Progenitor cell of endocrine pancreas (in vitro differentiated cells): ENCODE measurements at places on chromosomes 6 and 20.

DNA sequence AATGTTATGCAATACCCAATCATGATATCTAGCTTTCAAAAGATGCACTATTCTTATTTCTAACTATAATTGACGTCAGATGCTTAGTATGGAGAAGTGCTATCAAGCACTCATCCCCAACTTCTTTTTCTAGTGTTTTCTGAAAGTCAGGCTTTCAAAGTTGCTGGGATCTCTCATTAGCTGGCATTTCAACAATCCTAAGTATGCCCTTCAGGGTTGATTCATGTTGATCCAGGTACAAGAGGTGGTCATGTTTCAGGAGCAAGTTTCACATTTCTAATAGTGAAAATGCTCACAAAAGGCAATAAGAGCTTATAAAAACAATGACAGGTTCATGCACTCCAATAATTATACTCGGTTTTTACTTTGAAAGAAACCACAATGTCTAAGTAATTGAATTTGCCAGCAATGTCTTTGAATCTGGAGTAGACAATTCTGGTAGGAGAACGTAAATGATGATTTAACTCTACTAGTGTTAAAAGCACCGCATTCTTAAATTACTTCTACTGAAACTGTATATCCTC, 193.7 kb upstream of the KHDRBS2 start:
- no peaks in the 10 kb centered on the region for H3K36me3 ChIP-seq
- DNase-seq: no peak
- no peaks in the 10 kb centered on the region for H3K27me3 ChIP-seq

- H3K36me3 ChIP-seq: no peaks in the 10 kb centered on the region
- peaks cover 51% of the 10 kb centered on the region for H3K27me3 ChIP-seq
- no peak for DNase-seq
- H3K4me3 ChIP-seq: no peak overlapping the region
- peaks cover 2% of the 10 kb centered on the region for H3K4me1 ChIP-seq
Measured at GRCh38 chr20:56859801-56860261, 230.7 kb downstream of the TFAP2C start.

- H3K4me1 ChIP-seq: peaks cover 9% of the 10 kb centered on the region
- no peak overlapping the region for H3K4me3 ChIP-seq
- H3K27ac ChIP-seq: no peak overlapping the region
- no peaks in the 10 kb centered on the region for H3K27me3 ChIP-seq
Measured at GRCh38 chr20:12372557-12372956, 454.9 kb downstream of the BTBD3 start.

- peaks cover 18% of the 10 kb centered on the region for H3K27me3 ChIP-seq
- H3K4me3 ChIP-seq: no peak overlapping the region
- H3K36me3 ChIP-seq: no peaks in the 10 kb centered on the region
Measured at GRCh38 chr20:58058421-58059259, 169.8 kb downstream of the ANKRD60 start.

DNA sequence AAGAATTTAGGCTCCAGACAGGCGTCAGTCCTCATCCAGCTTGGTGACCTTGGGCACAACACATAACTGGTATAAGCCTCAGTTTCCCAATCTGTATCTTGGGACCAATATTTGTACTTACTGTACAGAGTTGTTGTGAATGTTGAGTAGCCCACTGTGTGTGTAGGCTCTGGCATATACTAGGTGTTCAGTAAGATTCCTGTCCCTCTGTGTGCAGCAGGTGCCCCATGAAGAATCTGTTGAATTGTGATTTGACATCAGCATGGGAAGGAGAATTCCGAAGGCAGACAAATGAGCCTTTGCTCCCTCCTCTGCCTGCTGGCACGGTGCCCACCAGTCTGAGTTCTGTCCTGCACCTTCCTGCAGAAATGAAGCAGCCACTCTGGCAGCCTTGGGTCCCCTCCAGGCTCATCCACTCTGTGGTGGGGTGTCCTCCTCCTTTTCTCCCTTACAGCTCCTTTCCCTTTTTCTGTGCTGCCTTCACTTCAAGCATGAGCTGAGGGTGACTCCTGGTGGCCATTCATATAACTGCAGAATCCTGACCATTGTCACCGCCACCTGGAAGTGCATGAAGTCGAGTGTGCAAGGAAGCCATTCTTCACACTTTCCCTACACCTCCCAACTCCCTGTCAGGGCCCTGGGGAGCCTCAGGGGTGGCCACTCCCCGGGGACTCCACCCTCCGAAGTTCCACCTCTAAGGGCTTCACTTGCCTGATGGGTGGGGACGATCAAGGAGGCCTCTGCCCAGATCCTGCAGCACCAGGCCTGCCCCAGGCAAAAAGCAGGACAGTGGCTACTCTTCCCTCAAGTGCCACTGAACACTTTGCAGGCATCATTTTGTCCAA, 48.2 kb downstream of the MRPL14 start:
- no peaks in the 10 kb centered on the region for H3K36me3 ChIP-seq
- peak; percentile 70 for DNase-seq
- no peak overlapping the region for H3K27ac ChIP-seq
- H3K4me1 ChIP-seq: peaks cover 5% of the 10 kb centered on the region

GRCh38 chr6:27864906-27865849, 47.0 kb downstream of the OR2B2 start:
- H3K27me3 ChIP-seq: no peaks in the 10 kb centered on the region
- peaks cover 10% of the 10 kb centered on the region for H3K36me3 ChIP-seq
- H3K4me3 ChIP-seq: peak overlapping the region; percentile 82
- DNase-seq: peak; percentile 40
- peak overlapping the region; percentile 98 for H3K27ac ChIP-seq

DNA sequence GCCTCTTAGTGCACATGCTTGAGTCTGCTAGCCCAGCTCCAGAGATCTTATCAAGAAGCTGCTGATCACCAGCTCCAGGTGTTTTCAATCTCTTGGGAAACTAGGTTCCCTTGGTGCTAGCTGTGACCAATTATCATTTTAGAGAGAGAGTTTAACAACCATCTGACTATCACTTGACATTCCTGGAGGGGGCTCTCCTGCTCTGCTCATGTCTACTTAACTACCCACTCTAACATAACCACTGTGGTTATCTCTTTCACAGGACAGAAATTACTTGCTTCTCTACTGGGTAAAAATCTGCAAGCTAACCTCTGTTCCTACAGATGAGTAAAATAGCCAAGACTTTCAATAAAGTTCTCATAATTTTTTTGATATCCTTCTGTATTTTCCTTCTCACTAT, 823.4 kb upstream of the GJE1 start:
- no peak overlapping the region for H3K4me3 ChIP-seq
- no peak overlapping the region for H3K27ac ChIP-seq
- DNase-seq: no peak
- no peaks in the 10 kb centered on the region for H3K27me3 ChIP-seq
- H3K36me3 ChIP-seq: no peaks in the 10 kb centered on the region

DNA sequence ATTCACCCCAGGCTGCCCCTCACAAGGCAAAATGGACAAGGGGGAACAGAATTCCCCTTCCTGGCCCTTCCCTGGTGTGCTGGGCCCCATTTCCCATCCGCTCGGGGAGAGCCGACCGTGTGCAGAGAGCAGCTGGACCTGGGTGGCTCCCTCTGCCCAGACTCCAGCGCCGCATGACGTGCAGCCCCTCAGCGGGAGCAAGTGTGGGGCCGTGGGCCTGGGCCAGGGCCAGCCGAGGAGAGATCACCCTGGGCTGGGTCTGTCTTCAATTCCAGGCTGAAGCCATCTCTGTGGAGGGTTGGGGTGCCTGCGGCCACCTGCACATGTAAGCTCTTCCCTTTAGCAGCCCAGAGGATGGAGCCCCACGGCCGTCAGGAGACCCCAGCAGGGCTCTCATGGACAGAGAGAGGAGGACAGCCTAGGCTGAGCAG, 241.8 kb downstream of the TTLL2 start:
- H3K27ac ChIP-seq: no peak overlapping the region
- H3K4me3 ChIP-seq: no peak overlapping the region
- H3K4me1 ChIP-seq: peaks cover 6% of the 10 kb centered on the region
- no peak for DNase-seq

GRCh38 chr6:107871976-107872375, 47.9 kb upstream of the SCML4 start:
- H3K27me3 ChIP-seq: no peaks in the 10 kb centered on the region
- H3K4me1 ChIP-seq: peaks cover 6% of the 10 kb centered on the region
- H3K36me3 ChIP-seq: peaks cover 20% of the 10 kb centered on the region
- no peak overlapping the region for H3K27ac ChIP-seq
- DNase-seq: no peak
- H3K4me3 ChIP-seq: no peak overlapping the region

DNA sequence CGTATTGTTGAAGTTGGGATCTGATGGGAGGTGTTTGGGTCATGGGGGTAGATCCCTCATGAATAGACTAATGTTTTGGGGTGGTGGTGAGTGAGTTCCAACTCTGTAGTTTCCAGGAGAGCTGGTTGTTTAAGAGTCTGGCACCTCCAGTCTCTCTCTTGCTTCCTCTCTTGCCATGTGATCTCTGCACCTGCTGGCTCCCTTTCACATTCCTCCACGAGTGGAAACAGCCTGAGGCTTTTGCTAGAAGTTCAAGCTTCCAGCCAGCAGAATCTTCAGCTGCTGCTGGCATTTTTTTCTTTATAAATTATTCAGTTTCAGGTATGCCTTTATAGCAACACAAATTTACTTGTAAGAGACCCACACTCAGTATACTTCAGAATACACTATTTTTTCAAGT, 1021.6 kb downstream of the EYS start:
- no peak for DNase-seq
- H3K27ac ChIP-seq: no peak overlapping the region
- H3K4me3 ChIP-seq: no peak overlapping the region

- H3K27ac ChIP-seq: no peak overlapping the region
- no peak overlapping the region for H3K4me3 ChIP-seq
- DNase-seq: no peak
- no peaks in the 10 kb centered on the region for H3K36me3 ChIP-seq
Measured at GRCh38 chr6:92522589-92522988, 896.8 kb downstream of the EPHA7 start.

GRCh38 chr6:124441450-124441849, 520.8 kb upstream of the RNF217 start:
- no peak for DNase-seq
- no peaks in the 10 kb centered on the region for H3K27me3 ChIP-seq
- H3K4me3 ChIP-seq: no peak overlapping the region
- H3K27ac ChIP-seq: no peak overlapping the region
- H3K36me3 ChIP-seq: no peaks in the 10 kb centered on the region

GRCh38 chr20:17722493-17723300, 22.9 kb downstream of the BANF2 start:
- H3K27me3 ChIP-seq: peaks cover 9% of the 10 kb centered on the region
- H3K4me1 ChIP-seq: peaks cover 27% of the 10 kb centered on the region
- no peak for DNase-seq
- H3K4me3 ChIP-seq: no peak overlapping the region
- H3K27ac ChIP-seq: peak overlapping the region; percentile 68

DNA sequence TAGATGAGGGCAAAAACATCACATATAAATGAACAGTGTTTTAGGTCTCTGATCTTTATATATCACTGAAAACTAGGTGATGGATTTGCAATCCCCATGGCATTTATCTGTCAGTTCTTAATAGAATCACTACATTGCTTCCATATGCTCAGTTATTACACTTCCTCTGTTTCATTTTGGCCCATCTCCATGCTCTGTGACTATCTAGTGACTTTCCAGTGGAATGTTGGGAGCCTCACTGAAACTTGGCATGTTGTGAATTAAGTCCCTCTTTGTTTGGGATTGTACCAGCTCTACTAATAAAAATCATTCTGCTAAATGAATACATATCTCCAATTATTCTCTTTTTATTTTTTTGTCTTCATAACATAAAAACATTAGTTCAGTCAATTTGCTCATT, 226.1 kb upstream of the CEP162 start:
- H3K27me3 ChIP-seq: peaks cover 4% of the 10 kb centered on the region
- DNase-seq: no peak
- H3K27ac ChIP-seq: no peak overlapping the region
- peaks cover 7% of the 10 kb centered on the region for H3K4me1 ChIP-seq
- H3K36me3 ChIP-seq: no peaks in the 10 kb centered on the region

DNA sequence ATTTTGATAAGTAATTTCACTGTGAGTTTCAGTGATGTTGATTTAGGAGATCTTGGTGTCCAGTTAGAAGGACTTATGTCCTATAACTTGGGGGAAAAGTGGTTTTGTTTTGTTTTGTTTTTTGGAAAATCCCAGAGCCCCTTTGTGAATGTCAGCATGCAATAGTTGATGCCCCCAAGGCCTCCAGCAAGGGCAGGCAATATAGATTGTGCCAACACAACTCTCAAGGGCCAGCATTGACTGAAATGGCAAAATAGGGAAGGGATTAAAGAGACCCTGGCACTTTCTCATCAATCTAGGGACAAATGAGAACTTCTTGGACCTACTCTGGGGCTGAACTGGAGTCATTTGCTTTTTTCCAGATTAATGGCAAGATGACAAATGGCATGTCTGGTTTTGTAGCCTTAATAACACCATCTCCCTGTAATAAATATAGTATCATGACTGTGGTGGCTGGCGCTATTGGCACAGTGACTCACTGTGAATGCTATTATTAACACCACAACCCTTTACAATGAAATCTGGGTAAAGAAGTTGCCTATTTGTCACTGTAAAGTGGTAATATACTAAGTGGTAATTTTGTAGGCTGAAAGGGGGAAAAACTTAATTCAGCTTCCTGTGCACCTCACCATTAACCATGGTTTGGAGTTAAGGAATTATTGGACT, 51.8 kb downstream of the ABRACL start:
- no peak for DNase-seq
- no peaks in the 10 kb centered on the region for H3K27me3 ChIP-seq
- no peak overlapping the region for H3K27ac ChIP-seq
- no peak overlapping the region for H3K4me3 ChIP-seq
- H3K36me3 ChIP-seq: no peaks in the 10 kb centered on the region

- H3K36me3 ChIP-seq: no peaks in the 10 kb centered on the region
- no peak overlapping the region for H3K27ac ChIP-seq
- H3K27me3 ChIP-seq: peaks cover 36% of the 10 kb centered on the region
Measured at GRCh38 chr20:57582432-57583288, 21.8 kb downstream of the PCK1 start.

- DNase-seq: no peak
- no peak overlapping the region for H3K27ac ChIP-seq
Measured at GRCh38 chr20:10178727-10179313, 39.8 kb upstream of the SNAP25 start.

- no peak overlapping the region for H3K27ac ChIP-seq
- no peak overlapping the region for H3K4me3 ChIP-seq
- no peaks in the 10 kb centered on the region for H3K27me3 ChIP-seq
Measured at GRCh38 chr6:16418151-16418550, 179.8 kb downstream of the GMPR start.

DNA sequence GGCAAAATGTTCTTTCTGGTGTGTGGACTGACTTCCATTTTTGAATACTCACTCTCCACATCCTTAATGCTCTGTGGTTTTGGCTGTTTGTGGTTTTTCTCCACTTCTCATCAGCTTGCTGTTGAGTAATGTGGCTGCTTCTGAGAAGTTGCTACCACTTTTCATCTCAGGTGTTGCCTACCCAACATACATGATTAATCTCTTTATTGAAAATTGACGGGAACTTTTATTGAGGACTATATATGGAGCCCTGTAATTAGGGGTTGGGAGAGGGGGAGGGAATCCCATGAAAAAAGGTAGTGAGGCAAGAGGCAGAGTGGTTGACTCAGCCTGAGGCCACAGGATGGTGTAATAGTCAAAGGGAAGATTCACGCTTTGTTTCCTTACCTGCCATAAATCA, 17.6 kb downstream of the IL22RA2 start:
- H3K36me3 ChIP-seq: no peaks in the 10 kb centered on the region
- no peak overlapping the region for H3K4me3 ChIP-seq
- H3K27ac ChIP-seq: no peak overlapping the region
- no peaks in the 10 kb centered on the region for H3K4me1 ChIP-seq

- no peak for DNase-seq
- H3K4me1 ChIP-seq: peaks cover 2% of the 10 kb centered on the region
- no peak overlapping the region for H3K4me3 ChIP-seq
- H3K27me3 ChIP-seq: peaks cover 30% of the 10 kb centered on the region
- no peaks in the 10 kb centered on the region for H3K36me3 ChIP-seq
- H3K27ac ChIP-seq: no peak overlapping the region
Measured at GRCh38 chr6:90350689-90351554, 54.3 kb upstream of the BACH2 start.
